ENCODE measurements at places on chromosomes 7 and 10.

DNA sequence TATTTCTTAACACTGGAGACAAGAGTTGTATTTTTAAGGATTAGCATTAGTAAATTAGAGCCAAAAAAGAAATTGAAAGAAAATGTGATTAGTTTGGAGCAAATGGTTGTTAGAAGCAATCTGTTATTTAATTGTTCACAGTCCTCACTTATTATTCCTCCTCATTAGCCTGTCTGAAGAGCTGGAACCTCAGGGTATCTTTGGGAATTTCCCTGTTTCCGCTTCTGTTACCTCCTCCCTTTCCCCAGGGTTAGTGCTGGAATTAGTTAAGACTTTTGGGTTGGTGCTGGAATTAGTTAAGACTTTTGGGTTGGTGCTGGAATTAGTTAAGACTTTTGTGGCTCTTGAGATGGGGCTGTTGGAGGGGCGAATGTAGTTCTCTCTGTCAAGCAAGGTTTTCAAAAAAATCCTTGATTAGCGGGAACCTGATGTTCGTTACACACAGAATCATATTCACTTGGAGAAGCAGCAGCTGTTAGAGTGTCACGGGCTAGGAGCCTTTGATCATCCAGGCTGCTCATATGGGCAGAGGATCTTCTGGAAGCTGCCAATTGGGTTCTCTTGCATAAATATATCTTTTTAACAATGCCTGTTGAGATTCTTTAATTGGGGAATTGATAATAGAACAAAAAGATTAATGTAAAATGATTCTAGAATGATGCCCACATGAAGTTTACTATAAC lies 251.0 kb upstream of the NPSR1 start:
- DNase-seq: peak; percentile 5

GRCh38 chr10:57992321-57993077 lies 275.2 kb downstream of the IPMK start:
- no peak for DNase-seq

DNA sequence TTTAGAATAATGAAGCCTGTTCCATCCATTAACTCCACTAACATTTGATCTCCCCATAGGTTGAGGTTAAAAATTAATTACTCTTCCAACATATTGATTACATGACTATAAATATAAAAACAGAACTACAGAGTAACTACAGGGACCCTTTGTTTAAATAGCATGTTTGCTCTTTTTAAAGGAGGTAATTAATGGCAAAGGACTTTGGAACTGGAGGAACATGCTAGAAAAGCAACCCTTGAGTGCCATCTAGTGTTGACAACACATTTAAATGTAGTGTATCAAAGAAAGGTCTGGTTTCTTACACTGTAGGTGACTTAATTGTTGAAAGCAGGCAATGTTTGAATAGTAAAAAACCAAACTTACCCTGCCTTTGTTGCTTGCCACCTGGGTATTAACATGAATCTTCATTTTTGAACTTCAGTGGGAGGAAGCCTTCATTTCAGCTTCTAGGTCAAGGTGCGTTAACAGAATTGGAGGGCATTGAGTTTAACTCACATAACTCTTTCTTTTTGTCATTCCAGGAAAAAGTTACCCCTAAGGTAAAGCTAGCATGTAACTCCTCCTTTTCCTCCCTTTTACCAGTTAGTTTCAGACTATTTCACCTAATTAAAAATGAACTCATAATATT lies 52.6 kb upstream of the CAPZA2 start:
- DNase-seq: peak; percentile 59

DNA sequence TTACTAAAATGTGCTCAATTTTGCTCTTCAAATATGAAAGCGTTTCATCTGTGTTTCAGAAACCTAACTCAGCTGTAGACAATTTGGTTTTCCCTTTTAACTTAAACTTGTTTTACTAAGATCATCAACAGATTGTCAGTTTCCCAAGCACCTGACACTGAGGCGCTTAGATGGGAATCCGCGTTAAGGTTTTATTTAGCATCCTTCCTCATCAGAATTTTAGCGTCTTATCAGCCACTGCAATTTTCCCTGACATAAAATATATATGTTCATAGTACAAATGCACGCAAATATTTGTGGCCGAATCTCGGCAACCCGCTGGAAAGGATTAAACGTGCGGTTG lies 1.2 kb downstream of the SGCE start:
- DNase-seq: no peak

- no peak for DNase-seq
Observed at GRCh38 chr7:22676385-22676784, 50.6 kb upstream of the IL6 start.
